ENCODE measurements at places on chromosomes 13 and 19.

GRCh38 chr19:54248016-54248601 lies 5.5 kb upstream of the LILRA6 start:
- DNase-seq = no peak

GRCh38 chr13:112719016-112719415 lies 29.2 kb downstream of the ATP11A start:
- DNase-seq = no peak

GRCh38 chr19:47094557-47095475 lies 18.8 kb downstream of the ZC3H4 start:
- DNase-seq = no peak

DNA sequence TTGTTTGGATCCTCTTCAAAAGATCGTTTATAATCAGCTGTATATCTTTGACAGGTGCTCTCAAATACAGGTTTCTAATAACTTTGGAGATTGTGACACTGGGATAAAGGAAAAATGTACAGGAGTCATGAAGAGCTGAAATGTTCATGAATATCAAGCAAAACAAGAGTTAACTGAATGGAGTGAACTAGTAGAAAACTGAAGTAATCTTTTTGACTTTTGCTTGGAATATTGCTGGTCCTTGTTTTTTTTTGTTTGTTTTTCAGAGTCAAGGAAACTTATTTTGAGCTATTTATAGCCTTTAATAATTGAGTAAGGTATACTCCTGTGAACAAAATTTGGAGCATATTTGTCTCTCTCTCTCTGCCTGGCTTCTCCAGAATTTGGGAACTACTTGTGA lies 25.3 kb downstream of the MED4 start:
- no peak for DNase-seq

DNA sequence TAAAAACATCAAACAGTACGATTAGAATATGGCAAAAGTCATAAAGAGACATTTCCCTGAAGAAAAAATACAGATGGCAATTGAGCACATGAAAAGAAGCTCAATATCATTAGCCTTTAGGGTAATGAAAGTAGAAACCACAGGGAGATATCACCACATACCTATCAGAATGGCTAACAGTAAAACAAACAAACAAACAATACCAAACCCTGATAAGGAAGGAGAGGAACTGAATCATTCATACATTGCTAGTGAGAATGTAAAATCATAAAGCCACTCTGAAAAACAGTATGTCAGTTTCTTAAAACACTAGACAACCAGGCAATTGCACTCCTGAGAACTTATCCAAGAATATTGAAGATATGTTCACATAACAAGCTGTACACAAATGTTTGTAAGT lies 1342.5 kb upstream of the SLC10A2 start:
- DNase-seq = no peak

GRCh38 chr13:110683203-110683883 lies 22.6 kb downstream of the CARS2 start:
- no peak for DNase-seq

GRCh38 chr19:12453495-12453894 lies 12.7 kb upstream of the ZNF443 start:
- no peak for DNase-seq

DNA sequence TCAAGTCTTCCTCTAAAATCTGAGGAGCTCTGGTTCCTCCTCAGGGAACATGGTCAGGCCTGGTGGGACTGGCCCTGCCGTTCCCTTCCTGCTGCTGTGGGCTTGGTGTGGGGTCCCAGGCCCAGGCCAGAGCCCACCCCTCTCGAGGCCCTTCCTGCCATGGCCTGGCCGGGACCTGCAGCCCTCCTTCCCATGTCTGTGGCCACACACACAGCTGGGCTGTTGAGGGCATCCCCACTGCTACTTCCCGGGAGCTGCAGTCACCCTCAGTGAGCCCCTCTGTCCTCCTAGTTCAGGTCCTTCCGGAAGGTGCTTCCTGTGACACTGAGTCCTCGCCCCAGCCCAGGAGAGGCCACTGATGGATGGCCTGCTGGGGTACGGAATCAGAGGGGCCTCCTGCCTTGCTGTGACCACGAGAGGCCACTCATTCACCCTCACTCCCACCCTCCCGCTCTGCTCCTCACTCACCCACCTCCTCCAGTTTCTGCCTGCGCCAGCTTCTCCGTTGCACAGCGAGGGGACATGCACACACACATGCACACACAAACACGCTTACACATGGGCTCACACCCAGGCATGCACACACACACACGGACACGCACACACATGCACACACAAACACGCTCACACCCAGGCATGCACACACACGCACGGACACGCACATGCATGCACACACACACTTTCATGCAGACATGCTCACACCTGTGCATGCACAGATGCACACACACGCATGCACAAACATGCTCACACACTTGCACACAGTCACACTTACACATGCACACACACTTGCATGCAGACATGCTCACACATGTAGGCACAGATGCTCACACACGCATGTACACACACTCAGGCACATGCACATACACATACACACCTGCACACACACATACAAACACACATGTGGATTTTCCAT lies 7.3 kb upstream of the MCF2L start:
- DNase-seq = no peak

DNA sequence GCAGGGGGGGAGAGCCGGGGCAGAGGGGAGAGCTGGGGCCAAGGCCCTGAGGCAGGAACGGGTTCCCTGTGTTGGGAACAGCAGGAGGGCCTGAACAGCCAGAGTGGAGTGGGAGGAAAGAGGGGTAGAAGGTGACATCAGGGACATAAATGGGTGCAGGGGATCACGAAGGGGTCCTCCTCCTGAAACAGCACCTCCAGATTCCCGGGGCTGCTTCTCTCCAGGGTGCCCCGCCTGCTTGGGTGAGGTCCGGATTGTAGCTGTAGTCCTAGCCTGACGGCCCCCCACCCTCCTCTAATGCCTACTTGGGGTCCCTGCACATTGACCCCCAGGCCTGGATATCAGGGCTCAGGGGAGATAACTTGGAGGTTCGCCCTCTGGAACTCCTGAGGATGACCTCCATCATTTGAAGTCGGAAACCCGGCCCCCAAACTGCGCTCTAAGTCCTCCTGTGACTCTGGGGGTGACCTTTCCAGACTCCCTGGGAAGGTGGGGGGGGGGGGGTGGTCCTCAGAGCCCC lies 473 bp upstream of the SCN1B start:
- no peak for DNase-seq

DNA sequence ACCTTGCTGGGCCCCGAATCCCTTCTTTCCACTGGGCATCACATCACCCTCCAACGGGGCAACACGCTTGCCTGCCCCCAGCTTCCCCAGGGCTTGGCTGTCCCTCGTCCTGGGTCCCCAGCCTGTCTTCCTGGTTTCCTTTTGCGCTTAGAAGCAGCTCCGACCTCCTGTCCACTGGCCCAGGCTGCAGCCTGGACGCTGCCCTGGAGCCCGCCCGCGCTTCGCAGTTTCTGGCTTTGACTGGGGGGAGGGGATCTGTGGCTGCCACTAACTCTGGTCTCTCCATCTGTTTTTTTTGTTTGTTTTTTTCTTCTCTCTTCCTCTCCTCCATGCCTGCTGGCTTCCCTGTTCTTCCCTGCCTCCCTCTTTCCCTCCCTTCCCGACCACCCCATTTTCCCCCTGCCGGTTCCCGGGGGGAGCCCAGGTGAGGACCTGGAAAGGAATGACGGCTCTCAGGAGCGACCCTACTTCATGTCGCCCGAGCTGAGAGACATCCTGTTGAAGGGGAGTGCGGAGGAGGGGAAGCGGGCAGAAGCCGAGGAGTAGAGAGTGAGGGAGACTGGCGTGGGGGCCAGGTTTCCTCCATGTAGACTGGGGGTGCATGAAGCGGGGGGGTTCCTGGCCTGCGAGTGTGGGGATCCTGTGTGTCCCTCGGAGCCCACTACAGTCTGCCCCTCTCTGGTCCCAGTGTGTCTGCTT lies 11.5 kb upstream of the ILF3 start:
- DNase-seq = no peak

Measured in central memory CD8-positive, alpha-beta T cell (primary cell).